ENCODE measurements at places on chromosomes 12 and 14.

DNA sequence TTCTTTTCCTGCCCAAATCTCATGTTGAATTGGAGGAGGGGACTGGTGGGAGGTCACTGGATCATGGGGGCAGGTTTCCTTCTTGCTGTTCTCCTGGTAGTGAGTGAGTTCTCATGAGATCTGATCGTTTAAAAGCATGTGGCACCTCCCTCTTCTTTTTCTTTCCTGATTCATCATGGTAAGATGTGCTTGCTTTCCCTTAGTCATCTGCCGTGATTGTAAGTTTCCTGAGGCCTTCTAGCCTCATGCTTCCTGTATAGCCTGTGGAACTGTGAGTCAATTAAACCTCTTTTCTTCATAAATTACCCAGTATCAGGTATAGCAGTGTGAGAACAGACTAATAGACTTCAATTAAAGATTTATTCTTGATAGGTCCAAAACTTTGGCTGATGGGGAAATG is 83.5 kb downstream of the CAND1 start:
- DNase-seq = no peak

- no peak for DNase-seq
Measured at GRCh38 chr12:97535582-97535981, 73.0 kb downstream of the RMST start.

- no peak for DNase-seq
Measured at GRCh38 chr14:61478971-61479473, 157.6 kb downstream of the PRKCH start.

- DNase-seq = no peak
Measured at GRCh38 chr12:115683240-115683780, 594.2 kb downstream of the MED13L start.

GRCh38 chr12:97306147-97306546 is 156.5 kb upstream of the RMST start:
- no peak for DNase-seq

- DNase-seq = no peak
Measured at GRCh38 chr12:47317175-47317915, 237.6 kb upstream of the AMIGO2 start.

DNA sequence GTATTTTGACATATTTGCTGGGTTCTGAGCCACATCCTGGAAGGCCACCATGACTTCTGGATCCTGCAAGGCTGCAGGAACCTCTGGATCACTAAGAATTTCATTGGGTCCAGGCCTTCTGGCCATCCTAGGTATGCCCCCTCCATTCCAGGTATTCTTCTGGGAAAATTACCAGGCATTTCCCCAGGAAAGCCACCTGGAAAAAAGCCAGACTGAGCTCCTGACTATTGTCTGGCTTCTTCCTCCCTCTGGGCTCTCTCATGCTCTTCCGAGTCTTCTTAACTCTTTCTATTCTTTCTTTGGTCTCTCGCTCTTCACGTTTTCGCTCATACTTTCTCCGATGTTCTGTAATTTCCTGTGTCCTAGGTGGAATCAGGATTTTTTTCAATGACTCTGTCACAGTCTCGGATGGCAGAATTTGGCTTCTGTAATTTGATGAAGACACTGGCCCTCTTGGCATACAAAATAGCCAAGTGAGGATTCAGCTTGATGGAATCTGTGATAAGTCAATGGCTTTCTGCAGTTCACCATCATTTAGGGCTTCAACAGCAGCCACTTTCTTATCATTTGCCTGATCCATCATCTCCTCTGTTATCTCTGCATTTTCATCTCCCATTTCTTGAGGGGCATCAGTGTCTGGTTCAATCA is 42.6 kb downstream of the ATP23 start:
- DNase-seq = no peak

DNA sequence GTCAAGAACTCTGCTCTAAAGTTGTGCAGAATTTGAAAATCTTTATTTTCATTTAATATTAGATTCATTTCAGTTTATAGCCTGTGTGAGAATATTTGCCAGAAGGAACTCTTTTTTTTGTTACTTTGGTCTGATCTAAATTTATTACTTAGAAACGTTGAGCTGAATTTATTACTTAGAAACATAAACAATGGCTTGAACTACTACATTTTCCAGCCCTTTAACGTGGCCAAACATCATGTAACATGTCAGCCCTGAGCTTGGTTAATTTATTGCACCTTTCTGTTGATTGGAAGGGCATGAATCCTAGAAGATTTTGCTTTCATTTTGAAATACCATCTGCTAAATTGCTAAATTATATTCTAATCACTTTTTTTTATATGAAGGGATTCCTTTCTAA is 241.4 kb downstream of the TMEM117 start:
- no peak for DNase-seq
